ENCODE measurements at places on chromosomes 7 and 10. TPM values are rescaled to one million over a fixed set of nuclear protein-coding genes. Genes with fewer than 3 reads are reported as not detected.

Gene ERVW-1
- total RNA-seq = not detected

Gene SNX10
- 39.2 TPM for total RNA-seq

Gene HMX2
- total RNA-seq = not detected

Gene RELN
- total RNA-seq = not detected

- no peaks in the 10 kb centered on the region for H3K36me3 ChIP-seq
- peak; percentile 89 for DNase-seq
- peak overlapping the region; percentile 23 for H3K4me3 ChIP-seq
- H3K27me3 ChIP-seq = peaks cover 18% of the 10 kb centered on the region
- peaks cover 21% of the 10 kb centered on the region for H3K4me1 ChIP-seq
Measured at GRCh38 chr10:73940634-73941221, 29.8 kb downstream of the PLAU start.

Data from activated CD8-positive, alpha-beta T cell treated with anti-CD3 and anti-CD28 coated beads, Interleukin-2, amount 10 ng/mL, durations not matched to agents 7 days and 5 days (primary cell).